ENCODE measurements at places on chromosomes 11 and 22.

DNA sequence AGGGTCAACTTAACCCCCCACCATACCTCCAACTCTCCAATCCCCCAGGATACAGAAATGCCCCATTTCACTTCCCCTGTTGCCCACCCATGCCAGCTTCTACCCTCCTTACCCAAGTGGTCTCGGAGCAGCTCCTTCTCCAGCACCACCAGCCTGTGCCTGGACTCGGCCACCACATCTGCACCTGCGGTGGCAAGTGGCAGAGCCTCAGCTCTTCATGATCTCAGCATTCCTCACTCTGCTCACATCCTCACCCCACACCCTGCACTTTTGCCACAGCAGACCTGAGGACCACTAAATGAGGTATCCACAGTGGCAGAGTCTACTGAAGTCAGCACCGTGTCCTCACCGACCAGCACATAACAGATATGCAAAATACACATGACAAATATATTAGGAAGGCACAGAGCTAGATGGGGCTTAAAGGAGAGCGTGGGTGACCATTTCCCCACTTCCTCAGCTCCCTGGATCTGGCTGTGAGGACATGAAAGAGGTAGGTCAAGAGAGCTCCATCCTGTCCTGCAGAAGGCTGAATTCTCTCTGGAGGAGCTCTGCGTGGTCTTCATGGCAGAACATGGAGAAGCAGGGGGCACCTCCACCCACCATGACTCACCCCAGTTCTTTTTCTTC is 9.7 kb downstream of the NHERF4 start:
- DNase-seq = no peak

GRCh38 chr11:117932426-117932825 is 3.2 kb upstream of the TMPRSS13 start:
- DNase-seq = no peak

- no peak for DNase-seq
Measured at GRCh38 chr11:27468995-27469695, 3.4 kb downstream of the LGR4 start.

- DNase-seq = no peak
Measured at GRCh38 chr11:131375915-131376314, 5.5 kb downstream of the NTM start.

- no peak for DNase-seq
Measured at GRCh38 chr11:64034411-64034811, 1.3 kb upstream of the FLRT1 start.

GRCh38 chr11:112226831-112227401 is 688 bp downstream of the PTS start:
- no peak for DNase-seq

GRCh38 chr11:2221591-2221990 is 48.8 kb downstream of the ASCL2 start:
- no peak for DNase-seq

GRCh38 chr11:74444173-74444826 is 23.0 kb downstream of the KCNE3 start:
- no peak for DNase-seq

GRCh38 chr11:65870706-65871681 is 1.6 kb downstream of the EFEMP2 start:
- no peak for DNase-seq

All from HS-27A (cell line).